Endodermal cell (in vitro differentiated cells): ENCODE measurements at places on chromosomes 5 and 9. TPM values are rescaled to one million over a fixed set of nuclear protein-coding genes. Genes with fewer than 3 reads are reported as not detected.
A peak's percentile ranks its signal among the peaks of the same experiment; 100 is the strongest.

DNA sequence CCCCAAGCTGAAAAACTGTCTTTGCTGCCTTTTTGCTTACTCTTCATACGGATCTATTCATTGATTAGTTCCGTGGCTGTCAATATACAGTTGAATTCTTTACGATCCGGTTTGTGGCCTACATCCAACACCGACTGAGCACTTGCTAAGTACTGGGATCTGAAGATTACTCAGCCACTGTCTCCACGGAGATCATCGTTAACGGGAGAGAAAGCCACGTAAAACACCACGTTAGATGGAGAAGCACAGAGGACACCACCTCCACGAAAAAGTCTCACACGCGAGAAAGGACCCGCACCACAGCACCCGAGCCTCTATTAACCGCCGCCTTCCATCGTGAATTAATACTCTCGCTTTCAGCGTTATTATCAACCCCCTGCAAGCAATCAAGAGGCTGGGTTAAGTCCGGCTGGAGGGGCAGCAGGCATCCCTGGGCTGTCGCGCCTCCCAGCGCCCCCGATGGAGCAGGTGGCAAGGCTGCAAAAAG is 650 bp downstream of the ELP1 start:
- no peaks in the 10 kb centered on the region for H3K27me3 ChIP-seq
- no peak for DNase-seq
- no peaks in the 10 kb centered on the region for H3K4me1 ChIP-seq

GRCh38 chr5:139660105-139660922 is 12.2 kb downstream of the CXXC5 start:
- no peaks in the 10 kb centered on the region for H3K36me3 ChIP-seq
- H3K4me3 ChIP-seq = no peak overlapping the region
- H3K27me3 ChIP-seq = no peaks in the 10 kb centered on the region
- peak overlapping the region; percentile 66 for H3K27ac ChIP-seq
- peaks cover 25% of the 10 kb centered on the region for H3K4me1 ChIP-seq
- DNase-seq = no peak

GRCh38 chr5:10588779-10589447 is 25.0 kb downstream of the ANKRD33B start:
- no peaks in the 10 kb centered on the region for H3K4me1 ChIP-seq
- no peak for DNase-seq
- no peaks in the 10 kb centered on the region for H3K27me3 ChIP-seq
- H3K36me3 ChIP-seq = no peaks in the 10 kb centered on the region
- no peak overlapping the region for H3K4me3 ChIP-seq
- H3K27ac ChIP-seq = no peak overlapping the region

FBP2 gene
- not detected in 2 replicates for total RNA-seq

NUTM2F gene
- not detected in 2 replicates for total RNA-seq

SMIM3 gene
- 6.3 and 6.8 TPM in 2 replicates for total RNA-seq

PCDHB5 gene
- total RNA-seq = 42.8 and 43.5 TPM in 2 replicates
